Glutamatergic neuron (in vitro differentiated cells): ENCODE measurements at places on chromosomes 11 and 22. TPM values are rescaled to one million over a fixed set of nuclear protein-coding genes. Genes with fewer than 3 reads are reported as not detected.
A peak's percentile ranks its signal among the peaks of the same experiment; 100 is the strongest.

GRCh38 chr11:71252770-71253730 is 673 bp upstream of the SHANK2 start:
- no peak overlapping the region for H3K27ac ChIP-seq
- peak overlapping the region; percentile 46 for H3K4me3 ChIP-seq
- H3K27me3 ChIP-seq, result peaks cover 12% of the 10 kb centered on the region
- no peak for DNase-seq

MGAT3 gene
- 12.8 TPM for total RNA-seq

MIAT gene
- total RNA-seq, result 1,100 TPM

DNA sequence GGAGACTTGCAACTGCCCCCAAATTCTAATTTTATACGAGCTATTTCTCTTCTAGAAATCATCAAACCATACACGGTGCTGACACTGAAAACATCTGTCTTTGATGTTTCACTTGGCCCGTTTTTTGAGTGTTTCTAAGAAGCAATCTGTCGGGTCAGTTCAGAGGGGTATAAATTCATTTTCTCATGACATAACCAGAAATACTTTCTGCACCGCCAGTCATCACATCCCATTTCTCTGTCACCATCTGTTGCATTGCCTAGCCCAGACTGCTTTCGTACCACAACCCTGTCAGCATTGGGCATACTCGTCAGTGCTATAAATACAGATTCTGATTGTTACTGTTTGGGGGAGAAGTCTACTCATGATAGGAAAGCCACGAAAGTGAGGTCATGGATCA is 63.1 kb upstream of the CCDC90B start:
- H3K4me1 ChIP-seq, result peaks cover 9% of the 10 kb centered on the region
- peak overlapping the region; percentile 0 for H3K27ac ChIP-seq
- H3K4me3 ChIP-seq, result no peak overlapping the region

PATE4 gene
- total RNA-seq, result not detected
